Activated naive CD4-positive, alpha-beta T cell treated with anti-CD3 and anti-CD28 coated beads, Interleukin-2, amount 10 ng/mL, durations not matched to agents 7 days and 5 days (primary cell): ENCODE measurements at places on chromosomes 2 and 18.
A peak's percentile ranks its signal among the peaks of the same experiment; 100 is the strongest.

DNA sequence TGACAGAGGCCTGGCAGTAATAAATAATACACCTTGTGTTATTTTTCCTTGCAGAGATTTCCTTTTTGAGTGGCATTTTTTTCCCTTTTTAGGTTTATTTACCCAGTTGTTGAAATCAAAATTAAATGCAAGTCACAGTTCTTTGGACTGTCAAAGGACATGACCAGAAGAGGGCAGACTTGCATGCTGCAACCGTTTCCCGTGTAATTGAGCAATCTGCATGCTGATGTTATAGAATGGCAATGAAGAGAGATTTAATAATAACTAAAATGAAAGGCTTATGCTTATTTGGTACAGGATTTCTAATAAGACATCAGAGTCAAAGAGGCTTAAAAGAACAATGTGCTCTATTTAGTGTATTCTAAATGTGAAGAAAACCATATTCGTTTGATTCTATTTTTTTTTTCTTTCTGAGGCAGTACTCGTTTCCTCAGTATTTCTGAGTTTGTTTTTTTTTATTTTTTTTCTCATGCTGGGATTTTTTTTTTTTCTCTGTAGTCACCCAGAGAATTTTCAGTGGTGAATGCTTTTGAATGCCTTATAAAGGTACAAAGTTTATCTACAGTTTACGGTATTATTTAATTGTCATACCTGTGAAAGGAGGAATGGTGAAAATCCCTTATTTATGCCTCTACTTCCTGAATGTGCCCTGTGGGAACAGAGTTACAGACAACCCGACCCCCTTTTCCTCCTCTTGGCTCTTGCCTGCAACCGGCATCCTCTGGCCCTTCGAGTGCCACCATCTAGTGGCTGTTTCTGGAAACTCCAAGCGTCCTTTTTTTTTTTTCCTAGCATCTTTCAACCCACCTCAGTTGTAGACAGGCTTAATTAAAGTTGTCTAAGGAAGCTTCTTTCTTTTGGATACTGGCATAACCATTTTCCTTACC lies 368.5 kb downstream of the LRRTM1 start:
- peak; percentile 20 for DNase-seq

DNA sequence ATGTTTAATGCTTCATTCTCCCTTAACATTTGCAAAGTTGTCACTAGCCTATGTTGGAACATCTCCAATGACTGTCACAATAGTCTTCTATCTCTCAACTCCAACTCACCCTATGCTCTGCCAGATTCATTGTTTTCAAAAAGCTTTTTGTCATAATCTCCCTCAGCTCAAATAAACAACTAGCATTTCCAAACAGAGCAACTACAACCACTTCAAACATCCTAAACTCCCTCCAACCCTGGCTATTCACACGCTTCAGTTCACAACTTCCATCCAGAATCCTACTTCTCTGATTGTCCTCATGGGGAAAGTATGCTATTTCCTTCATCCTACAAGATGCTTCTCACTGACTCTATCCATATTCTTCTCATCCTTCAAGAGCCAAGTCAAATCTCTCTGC lies 139.2 kb upstream of the VRK2 start:
- DNase-seq = no peak

- DNase-seq = no peak
These were observed 118.0 kb upstream of the UGP2 start for GRCh38 chr2:63723709-63724108.

- DNase-seq = no peak
These were observed 96.9 kb downstream of the TSHZ1 start for GRCh38 chr18:75307530-75307929.

DNA sequence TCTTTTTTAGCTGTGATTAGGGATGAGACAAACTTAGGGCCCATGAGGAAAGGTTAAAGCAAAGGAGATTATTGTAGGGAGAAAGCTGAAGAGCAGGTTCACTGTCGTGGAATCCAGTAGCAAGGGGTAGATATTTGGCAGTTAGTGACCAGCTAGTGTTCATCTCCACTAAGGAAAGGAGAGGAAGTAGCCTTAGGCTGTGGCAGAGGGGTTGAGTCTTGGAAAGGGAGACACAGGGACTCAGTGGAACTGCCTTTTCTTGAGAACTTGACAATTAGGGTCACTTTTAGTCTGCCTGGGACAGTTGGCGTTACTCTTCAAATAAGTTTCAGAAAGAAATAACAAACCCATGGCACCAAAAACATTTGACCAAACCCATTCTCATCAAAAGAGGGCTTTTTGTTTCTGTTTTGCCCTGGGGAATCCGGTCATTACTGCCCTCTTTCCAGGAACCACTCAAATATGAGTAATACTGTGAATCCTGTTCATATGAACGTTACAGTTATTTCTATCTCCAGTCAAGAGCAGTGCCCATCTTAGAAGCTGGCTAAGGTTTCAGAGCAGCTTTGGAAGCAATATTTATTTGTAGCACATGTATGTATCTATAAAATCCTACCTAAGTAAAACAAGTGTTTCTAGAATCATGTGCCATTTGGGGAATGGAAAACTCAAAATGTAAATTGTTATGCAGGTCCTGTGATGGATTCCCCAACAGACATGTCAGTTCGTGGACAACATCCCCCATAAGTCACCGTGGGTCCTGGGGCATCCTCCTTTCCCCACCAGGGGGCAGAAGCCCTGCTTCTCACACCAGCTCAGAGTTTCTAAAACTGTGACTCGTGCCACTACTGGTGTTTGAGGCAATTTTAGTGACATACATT lies 77.3 kb upstream of the PHLPP1 start:
- DNase-seq = peak; percentile 60

DNA sequence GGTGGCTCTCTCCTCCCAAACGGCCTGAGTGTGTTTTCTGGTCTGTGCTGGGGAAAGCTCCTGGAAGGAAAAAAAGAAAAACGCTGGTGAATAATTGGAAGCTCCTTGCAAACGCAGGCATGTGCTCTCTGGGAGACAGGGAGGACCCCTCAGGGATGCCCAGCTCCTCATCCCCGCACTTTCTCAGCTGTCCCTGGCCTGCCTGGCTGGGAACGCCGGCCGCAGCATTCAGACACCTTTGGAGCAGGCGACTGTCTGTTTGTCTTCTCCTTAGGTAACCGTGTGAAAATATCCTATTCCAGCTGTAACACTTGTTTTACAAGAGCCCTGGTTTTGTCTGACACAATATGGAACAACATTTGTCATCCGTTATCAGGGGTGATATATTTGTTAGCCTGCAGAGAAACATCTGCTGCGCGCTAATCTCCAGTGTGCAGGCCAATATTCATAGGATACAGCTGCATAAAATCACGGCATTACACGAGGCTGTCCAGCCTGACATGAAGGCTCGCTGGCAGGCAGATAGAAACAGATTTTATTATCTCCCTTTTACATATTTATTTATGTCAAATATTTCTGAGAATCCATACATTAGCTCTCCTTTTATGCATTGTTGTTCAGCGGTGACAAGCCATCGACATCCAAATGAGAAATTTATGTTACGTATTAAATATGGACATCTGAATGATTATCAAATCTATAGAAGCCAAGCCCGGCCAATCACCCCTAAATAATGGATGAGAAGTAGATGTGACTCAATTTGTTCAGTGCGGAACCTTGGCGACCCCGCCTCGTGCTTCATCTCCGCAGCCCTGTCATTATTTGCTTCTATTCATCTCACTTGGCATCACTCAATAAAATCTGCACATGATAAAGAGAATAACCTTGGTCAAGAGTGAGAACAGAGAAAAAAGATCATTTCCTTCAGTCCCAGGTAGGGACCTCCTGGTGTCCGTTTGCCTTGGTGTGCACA lies 675.1 kb upstream of the SALL3 start:
- DNase-seq = no peak

- DNase-seq = no peak
These were observed 72.4 kb upstream of the ATP5MC3 start for GRCh38 chr2:175253871-175254270.
